ENCODE measurements at places on chromosomes 11 and 22. TPM values are rescaled to one million over a fixed set of nuclear protein-coding genes. Genes with fewer than 3 reads are reported as not detected.

BDNF gene
- 0.04 TPM for polyA plus RNA-seq

CNIH2 gene
- not detected for polyA plus RNA-seq

ADAMTS8 gene
- not detected for polyA plus RNA-seq

OR51B4 gene
- polyA plus RNA-seq = not detected

RIMBP3C gene
- polyA plus RNA-seq = 0.55 TPM

MIAT gene
- 0.76 TPM for polyA plus RNA-seq

AMOTL1 gene
- 0.07 TPM for polyA plus RNA-seq

MUC2 gene
- not detected for polyA plus RNA-seq

MOGAT2 gene
- polyA plus RNA-seq = not detected

FSHB gene
- not detected for polyA plus RNA-seq

PNPLA3 gene
- not detected for polyA plus RNA-seq

LRRC32 gene
- not detected for polyA plus RNA-seq

DNA sequence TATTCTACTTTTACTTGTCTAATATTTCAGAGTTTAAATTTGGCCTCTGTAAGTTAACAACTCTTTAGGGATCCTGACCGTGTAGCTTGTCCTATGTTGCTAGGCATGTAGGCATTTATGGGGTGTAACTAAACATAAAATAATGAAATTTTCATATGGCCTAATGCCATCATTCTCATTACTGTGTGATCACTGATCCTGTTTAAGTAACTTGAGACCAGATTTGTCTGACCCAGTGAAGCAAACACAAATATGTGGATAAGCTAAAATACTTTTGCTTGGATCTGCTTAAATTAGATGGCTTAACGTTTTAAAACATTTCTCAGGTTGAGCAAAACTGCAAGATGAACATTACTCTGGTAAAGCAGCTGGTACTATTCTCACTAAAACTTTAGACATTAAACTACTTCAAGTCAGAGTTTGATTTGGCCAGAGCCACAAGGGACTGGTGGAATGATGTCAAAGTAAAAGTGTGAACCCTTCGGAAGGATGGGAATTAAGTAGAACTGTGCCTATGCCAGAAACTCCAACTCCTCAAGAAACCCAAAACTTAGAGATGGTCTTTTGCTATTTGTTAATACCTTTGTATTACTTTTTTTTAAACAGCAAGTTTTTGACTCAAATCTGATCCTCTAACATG, 12.5 kb downstream of the QSER1 start:
- H3K4me1 ChIP-seq = peaks cover 50% of the 10 kb centered on the region
- no peak overlapping the region for H3K27ac ChIP-seq
- DNase-seq = no peak
- H3K4me3 ChIP-seq = no peak overlapping the region
- no peaks in the 10 kb centered on the region for H3K27me3 ChIP-seq
- H3K36me3 ChIP-seq = no peaks in the 10 kb centered on the region

GRCh38 chr11:127919206-127920000, 668.0 kb downstream of the ETS1 start:
- H3K4me3 ChIP-seq = no peak overlapping the region
- H3K27me3 ChIP-seq = peaks cover 15% of the 10 kb centered on the region
- no peaks in the 10 kb centered on the region for H3K36me3 ChIP-seq
- no peak for DNase-seq

- peaks cover 2% of the 10 kb centered on the region for H3K27me3 ChIP-seq
- no peak for DNase-seq
- H3K27ac ChIP-seq = no peak overlapping the region
- no peak overlapping the region for H3K4me3 ChIP-seq
Observed at GRCh38 chr22:37999640-38000272, 15.4 kb upstream of the SOX10 start.

GRCh38 chr11:32305460-32305859, 129.9 kb downstream of the WT1 start:
- no peak overlapping the region for H3K4me3 ChIP-seq
- H3K36me3 ChIP-seq = no peaks in the 10 kb centered on the region
- H3K27me3 ChIP-seq = peaks cover 2% of the 10 kb centered on the region
- no peak overlapping the region for H3K27ac ChIP-seq
- no peaks in the 10 kb centered on the region for H3K4me1 ChIP-seq

GRCh38 chr11:119365071-119365591, 16.4 kb downstream of the USP2 start:
- no peaks in the 10 kb centered on the region for H3K36me3 ChIP-seq
- H3K4me3 ChIP-seq = peak overlapping the region; percentile 10
- peaks cover 76% of the 10 kb centered on the region for H3K27me3 ChIP-seq
- DNase-seq = no peak
- H3K4me1 ChIP-seq = peaks cover 13% of the 10 kb centered on the region
- H3K27ac ChIP-seq = no peak overlapping the region

- peak; percentile 97 for DNase-seq
- H3K4me3 ChIP-seq = peak within 1 kb of the TSS; percentile 97
Observed at GRCh38 chr11:119067371-119068222, at the start of gene VPS11. Gene VPS11, plus strand, starts transcription at chr11:119067818. Its CDS starts 6 bp downstream, at chr11:119067824.

- DNase-seq = no peak
- H3K27me3 ChIP-seq = peaks cover under 1% of the 10 kb centered on the region
Observed at GRCh38 chr11:10785146-10785474, 23.6 kb downstream of the EIF4G2 start.

DNA sequence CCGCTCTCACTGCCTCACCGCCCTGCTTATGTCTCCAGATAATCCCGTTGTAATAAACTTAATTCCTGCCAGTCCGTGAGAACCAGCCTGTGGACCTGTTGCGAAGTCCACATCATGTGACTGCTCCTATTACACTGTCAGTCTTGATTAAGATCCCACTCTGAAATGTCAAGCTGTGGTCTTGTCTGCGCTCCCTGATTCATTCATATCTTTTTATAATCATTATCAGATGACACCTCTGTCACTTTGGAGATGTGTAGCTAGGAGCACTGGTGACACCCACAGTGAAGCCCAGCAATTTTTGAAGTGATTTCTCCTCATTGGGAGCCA, 377.3 kb downstream of the TBC1D22A start:
- no peak overlapping the region for H3K27ac ChIP-seq
- H3K4me3 ChIP-seq = no peak overlapping the region
- no peaks in the 10 kb centered on the region for H3K36me3 ChIP-seq
- no peaks in the 10 kb centered on the region for H3K4me1 ChIP-seq

- no peak overlapping the region for H3K4me3 ChIP-seq
- no peak for DNase-seq
- H3K36me3 ChIP-seq = no peaks in the 10 kb centered on the region
- peaks cover 5% of the 10 kb centered on the region for H3K4me1 ChIP-seq
Observed at GRCh38 chr22:43883719-43884415, 7.9 kb downstream of the PNPLA5 start.

GRCh38 chr11:76453248-76453647, 8.4 kb downstream of the EMSY start:
- H3K27ac ChIP-seq = no peak overlapping the region
- peaks cover 5% of the 10 kb centered on the region for H3K36me3 ChIP-seq
- peaks cover 22% of the 10 kb centered on the region for H3K4me1 ChIP-seq
- no peaks in the 10 kb centered on the region for H3K27me3 ChIP-seq
- DNase-seq = no peak
- no peak overlapping the region for H3K4me3 ChIP-seq

DNA sequence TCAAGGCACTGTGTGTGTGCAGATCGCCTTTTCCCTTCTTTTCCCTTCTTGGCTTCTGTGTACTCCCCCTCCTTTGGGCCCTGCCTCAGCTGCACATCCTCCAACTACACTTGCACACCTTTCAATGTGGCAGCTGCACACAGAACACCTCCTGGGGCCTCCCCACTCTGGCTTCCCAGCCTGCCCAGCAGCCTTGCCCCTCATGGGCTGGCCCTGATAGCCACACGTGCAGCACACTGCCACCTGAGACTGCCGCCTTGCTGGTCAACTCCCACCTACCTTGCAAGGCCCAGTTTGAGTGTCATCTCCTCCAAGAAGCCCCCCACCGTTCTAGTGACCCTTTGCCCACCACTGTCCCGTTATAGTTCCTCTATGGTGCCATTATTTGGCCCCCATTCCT, 77.3 kb upstream of the ARFGAP3 start:
- H3K4me3 ChIP-seq = peak overlapping the region; percentile 50
- no peak for DNase-seq
- no peaks in the 10 kb centered on the region for H3K27me3 ChIP-seq
- H3K36me3 ChIP-seq = peaks cover 5% of the 10 kb centered on the region

- H3K36me3 ChIP-seq = no peaks in the 10 kb centered on the region
- H3K4me3 ChIP-seq = no peak overlapping the region
- H3K27me3 ChIP-seq = no peaks in the 10 kb centered on the region
- DNase-seq = no peak
Observed at GRCh38 chr22:31378123-31378522, 21.3 kb upstream of the DRG1 start.

DNA sequence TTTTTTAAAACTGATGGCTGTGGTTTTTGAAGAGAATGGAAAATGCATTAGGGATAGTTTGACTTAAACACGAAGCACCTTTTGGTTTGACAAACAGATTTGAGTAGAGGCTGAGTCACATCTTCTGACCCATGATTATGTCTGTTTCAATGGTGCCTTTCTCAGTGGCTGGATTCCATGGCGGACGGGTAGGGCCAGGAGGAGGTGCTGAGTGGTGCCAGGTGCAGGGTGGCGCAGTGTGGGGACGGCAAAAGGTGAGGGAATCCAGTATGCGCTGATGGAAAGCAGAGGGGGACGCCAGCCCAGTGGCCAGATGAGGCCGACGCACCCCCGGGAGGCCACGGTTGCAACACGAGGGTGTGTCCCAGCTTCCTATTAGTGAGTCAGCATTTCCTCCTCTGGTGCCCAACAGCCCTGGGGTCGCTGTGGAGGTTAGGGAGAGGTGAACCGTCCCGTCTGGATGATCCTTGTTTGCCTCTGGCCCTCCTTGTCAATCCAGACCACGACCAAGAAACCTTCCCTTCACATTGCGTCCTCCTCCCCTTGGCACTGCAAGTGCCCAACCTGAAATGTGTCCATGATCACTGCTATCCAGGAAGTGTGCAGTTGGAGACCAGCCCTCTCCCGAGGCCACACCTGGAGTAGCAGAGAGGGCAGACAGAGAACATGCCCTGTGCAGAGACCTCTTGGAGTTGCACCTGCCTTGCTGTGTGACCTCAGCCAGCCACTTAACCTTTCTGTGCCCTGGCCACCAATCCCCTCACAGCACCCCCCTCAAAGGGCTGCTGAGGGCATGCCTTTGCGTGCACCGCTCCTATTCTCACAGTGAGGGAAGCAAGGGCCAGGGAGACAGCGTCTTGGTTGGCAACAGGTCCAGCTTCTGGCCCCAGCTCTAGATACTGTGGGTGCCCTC, 32.5 kb upstream of the ATXN10 start:
- DNase-seq = no peak
- H3K4me1 ChIP-seq = peaks cover 15% of the 10 kb centered on the region
- peaks cover 40% of the 10 kb centered on the region for H3K27me3 ChIP-seq
- no peak overlapping the region for H3K27ac ChIP-seq

- no peaks in the 10 kb centered on the region for H3K36me3 ChIP-seq
- DNase-seq = no peak
- H3K4me3 ChIP-seq = no peak overlapping the region
- no peak overlapping the region for H3K27ac ChIP-seq
Observed at GRCh38 chr11:78869293-78869692, 294.6 kb upstream of the NARS2 start.

DNA sequence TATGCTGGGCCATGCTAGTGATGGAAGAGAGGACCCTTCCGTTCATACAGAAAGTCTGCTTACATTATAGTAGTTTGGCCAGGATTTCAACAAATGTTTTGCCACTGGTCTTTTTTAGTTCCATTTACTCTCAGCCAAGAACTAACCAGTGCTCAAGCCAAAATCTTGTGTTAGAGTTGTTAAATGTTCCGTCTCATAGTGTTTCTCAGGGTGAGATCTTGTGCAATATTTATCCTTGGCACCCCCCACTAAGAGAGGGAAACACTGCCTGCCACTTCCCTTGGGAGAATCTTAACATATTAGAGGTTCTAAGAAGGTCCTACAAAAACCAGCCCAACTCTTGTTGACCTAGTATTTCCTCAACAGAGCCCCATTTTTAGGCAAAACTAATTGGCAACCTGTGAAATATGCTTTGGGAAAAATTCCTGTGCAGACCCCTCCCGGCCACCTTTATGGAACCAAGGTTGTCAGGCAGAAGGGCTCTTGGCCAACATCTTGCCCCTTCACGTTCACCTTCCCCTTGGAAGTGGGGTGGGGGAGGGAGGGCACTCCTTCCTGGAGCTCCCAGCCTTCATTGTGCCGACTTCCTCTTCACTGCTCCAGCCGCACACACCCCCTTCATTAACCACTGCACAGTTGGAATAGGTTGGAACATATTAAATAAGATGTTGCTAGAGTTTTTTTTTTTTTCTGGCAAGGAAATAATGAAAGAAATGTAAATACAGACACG, 173.2 kb upstream of the SORL1-AS1 start:
- peaks cover 13% of the 10 kb centered on the region for H3K36me3 ChIP-seq
- H3K27me3 ChIP-seq = no peaks in the 10 kb centered on the region
- DNase-seq = no peak
- H3K27ac ChIP-seq = no peak overlapping the region

DNA sequence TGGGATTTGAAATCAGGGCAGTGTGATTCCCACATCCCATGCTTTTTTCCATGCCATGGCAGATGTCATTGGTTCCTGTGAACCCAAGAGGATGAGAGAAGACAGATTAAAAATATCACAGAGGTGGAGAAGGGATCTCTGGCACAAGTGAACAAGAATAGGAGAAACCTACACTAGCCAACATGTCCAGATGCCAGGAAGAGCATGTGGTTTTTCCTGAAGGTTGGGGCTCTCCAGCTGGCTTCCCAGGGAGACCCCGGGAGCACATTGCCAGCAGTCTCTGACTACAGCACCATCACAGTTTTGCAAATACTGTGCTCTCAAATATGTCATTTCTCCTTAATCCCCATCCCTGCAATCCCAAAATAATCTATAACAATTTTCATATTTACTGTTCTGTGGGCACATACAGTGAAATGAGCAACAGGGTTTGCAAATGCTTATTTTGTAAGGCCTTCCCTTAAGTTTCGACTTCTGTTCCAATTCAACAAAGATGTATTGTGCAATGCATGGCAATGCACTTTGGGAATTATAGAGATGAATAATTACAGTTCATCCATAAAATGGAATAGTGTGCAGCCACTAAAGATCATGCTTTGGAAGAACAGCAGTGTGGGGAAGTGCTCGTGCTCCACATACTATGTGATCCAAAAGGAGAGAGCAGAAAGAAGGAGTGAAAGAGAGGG, 4.8 kb downstream of the ANKK1 start:
- peaks cover 12% of the 10 kb centered on the region for H3K27me3 ChIP-seq
- H3K4me3 ChIP-seq = no peak overlapping the region
- no peaks in the 10 kb centered on the region for H3K4me1 ChIP-seq
- DNase-seq = no peak
- no peak overlapping the region for H3K27ac ChIP-seq

- H3K4me1 ChIP-seq = peaks cover 23% of the 10 kb centered on the region
- no peak overlapping the region for H3K4me3 ChIP-seq
- no peak overlapping the region for H3K27ac ChIP-seq
- no peaks in the 10 kb centered on the region for H3K27me3 ChIP-seq
- no peaks in the 10 kb centered on the region for H3K36me3 ChIP-seq
Observed at GRCh38 chr11:39374963-39375698, 2084.3 kb downstream of the LRRC4C start.
